ENCODE measurements at places on chromosomes 6 and 20. TPM values are rescaled to one million over a fixed set of nuclear protein-coding genes. Genes with fewer than 3 reads are reported as not detected.

- DNase-seq, result no peak
These were observed 45.4 kb downstream of the SLC24A3 start for GRCh38 chr20:19257865-19258264.

DNA sequence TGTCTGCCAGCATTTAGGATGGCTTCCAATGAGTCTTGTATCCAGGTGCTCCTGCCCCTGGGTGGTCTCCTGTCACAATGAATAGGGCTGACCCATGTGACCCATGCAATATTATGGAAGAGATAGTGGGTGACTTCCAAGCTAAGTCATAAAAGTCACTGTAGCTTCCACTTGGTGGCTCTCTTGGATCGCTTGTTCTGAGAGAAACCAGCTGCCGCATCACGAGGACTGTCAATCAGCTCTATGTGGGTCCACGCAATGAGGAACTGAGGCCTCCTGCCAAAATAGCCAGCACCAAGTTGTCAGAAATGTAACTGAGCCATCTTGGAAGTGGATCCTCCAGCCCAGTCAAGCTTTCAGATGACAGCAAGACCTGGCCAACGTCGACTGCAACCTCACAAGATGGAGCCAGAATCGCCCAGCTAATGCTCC, 14.9 kb upstream of the MATN4 start:
- peak; percentile 73 for DNase-seq

GRCh38 chr6:67811239-67812037, 823.6 kb upstream of the ADGRB3 start:
- DNase-seq, result no peak

DNA sequence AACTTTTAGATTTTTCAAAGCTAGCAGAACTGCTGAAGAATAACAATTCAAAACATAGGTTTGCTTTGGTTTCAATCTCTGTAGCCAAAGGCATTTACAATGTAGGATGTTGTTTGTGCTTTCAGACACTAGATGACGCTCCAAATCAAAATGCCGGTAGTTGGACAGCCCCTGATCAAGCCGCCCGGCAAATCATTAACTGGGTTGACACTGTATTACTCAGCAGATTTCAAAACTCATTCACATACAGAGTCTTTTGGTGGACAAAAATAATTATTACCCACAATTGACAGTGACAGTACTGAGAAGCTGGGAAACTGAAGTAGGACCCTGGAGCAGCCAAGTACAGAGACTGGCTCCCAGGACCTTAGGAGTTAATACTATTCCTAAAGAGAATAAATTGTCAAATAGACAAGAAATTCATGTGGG, 21.3 kb upstream of the HFE start:
- DNase-seq, result peak; percentile 68

GRCh38 chr6:118889163-118889562, 4.8 kb upstream of the ASF1A start:
- no peak for DNase-seq

- no peak for DNase-seq
These were observed 59.5 kb upstream of the TGM3 start for GRCh38 chr20:2236256-2236655.

GRCh38 chr6:153123801-153124200, 7.3 kb downstream of the RGS17 start:
- no peak for DNase-seq

DNA sequence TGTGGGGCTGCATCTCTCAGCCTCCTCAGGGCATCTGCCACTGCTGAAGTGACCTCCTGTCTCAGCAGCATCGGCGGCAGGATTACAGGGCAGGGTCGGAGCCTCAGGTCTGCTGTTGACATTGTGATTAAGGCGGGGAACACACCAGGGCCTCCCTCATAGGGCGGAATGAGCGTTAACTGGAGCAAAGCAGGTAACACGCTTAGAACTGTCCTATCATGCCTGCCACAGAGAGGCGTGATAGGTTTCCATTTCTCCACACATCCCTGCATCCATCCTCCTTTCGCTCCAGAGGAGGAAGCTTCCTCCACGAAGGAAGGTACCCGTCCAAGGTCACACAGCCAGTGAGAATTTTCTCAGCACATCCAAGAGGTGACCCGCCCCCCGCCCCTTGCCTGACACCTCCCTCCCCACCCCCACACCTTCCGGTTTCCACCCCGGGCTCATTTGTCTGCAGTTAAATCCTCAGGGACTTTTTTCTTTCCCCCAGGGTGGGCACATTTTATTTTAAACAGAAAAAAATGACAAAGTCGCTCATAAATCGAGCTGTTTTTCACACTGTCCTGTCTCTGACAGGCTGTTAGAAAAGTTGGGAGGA, 200.8 kb downstream of the TFAP2C start:
- DNase-seq, result no peak

The POPDC3 gene
- total RNA-seq, result 1.9 TPM

Data from upper lobe of right lung (tissue), 1 donor.